ENCODE measurements at places on chromosomes 12 and 14.
A peak's percentile ranks its signal among the peaks of the same experiment; 100 is the strongest.

DNA sequence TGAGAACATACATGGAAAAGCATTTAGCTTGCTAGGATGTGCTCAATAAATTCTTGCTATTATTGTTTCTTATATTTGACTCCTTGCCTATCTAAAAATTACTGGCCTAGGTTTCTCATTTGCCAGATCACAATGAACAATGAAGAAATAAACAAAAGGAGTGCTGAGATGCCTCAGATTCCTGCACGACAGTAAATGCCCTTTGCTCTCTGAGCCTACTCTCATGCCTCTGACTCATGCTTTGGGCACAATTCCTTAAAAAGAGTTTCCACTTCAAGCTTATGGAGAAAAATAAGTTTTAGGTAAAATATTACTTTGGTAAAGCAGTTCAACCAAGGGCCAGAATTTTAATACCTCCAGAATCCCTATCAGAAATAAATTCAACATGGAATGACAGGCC lies 30.9 kb downstream of the GRIN2B start:
- DNase-seq = no peak

DNA sequence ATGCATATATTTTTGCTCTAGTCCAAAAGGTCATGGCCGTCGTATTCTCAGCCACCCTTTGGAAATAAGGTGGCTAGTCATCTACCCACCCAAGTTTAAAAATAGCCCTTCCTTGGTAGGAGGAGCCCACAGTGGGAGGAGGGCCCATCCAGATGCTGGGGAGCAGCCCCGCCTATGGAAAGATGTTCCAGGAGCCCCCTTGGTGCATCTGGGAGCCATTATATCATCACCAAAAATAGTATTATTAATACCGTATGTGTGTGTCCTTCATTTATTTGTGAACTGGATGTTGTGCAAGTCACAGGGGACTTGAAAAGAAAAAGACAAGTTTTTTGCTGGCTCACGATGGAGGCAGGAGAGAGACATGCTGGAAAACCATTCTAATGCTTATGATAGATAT lies 34.0 kb downstream of the EMP1 start:
- no peak for DNase-seq

DNA sequence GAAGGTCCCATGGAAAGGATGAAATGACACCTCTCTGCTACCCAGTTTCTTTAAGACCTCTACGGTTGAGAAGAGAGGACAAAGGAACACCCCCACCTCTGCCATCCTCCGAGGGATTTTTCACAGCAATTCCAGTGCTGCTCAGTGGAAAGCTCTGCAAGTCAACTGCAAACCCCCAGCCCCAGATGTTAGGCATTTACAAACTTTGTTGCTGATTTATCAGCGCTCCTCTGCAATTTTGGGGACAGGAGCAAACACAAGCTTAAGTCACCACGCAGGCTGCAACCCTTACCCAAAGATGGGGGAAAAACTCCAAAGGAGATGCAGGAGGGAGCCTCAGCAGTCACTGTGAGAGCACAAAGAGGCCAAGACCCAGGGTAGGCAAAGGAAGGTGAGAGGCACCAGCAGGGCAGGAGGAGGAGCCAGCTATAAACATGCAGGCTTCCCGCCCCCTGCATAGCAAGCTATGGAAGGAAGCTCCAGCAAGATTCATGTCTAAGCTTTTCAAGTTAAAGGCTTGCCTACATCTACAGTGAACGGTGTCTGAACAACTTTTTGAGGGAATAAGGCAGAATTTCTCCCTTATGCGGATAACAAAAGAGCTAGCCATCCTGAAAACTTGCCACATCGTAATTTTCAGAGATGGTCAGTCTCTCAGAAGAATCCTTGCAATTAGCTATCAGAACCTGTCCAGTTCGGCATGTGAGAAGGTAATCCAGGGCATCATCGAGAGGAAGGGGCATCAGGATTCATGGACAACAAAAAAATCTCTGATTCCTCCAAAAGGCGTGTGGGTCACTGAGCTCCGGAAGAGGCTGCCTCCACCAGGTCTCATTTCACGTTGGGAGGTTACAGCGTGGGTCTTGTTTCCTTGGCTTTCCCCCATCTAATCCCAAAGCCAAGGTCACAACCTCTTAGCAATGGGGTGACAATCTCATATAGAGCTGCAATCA lies 3.9 kb downstream of the CTDSP2 start:
- no peak for DNase-seq

- no peak for DNase-seq
Measured at GRCh38 chr12:52156311-52156710, 35.5 kb downstream of the KRT80 start.

DNA sequence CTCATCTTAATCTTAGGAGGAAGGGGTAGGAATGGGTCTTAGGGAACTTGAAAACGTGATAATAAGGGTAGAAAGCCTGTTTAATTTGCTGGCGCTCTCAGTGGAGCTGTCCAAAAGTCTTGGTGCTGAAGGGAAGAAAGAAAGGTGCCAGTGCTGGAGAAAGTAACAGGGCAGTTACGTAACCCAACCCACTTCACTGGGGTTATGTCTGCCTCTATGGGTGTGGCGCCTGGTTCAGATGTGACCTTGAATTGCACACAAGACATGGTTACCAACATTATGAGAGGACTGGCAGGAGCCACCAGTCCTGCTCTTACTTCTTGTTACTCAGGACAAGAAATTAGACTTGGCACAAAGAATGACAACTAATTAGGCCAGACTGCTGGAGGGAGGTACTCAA lies 18.6 kb upstream of the GPATCH2L start:
- no peak for DNase-seq

DNA sequence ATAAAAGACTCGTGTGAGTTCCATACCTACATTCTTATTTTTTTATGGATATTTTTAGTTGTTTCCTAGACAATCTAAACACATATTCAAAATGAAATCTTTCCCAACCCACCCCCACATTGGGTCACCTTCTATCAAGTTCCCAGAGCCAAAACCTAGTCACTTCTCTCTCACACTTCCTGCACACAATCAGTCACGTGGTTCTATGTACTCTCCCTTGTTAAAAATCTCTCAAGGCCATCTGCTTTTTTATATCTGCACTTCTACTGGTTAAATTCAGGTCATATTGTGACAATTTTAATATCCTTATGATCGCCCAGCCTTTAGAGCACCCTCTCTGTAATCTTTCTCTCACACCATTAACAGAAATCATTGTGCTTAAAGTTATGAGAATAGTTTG lies 175.0 kb upstream of the SYT10 start:
- DNase-seq = no peak

- DNase-seq = no peak
Measured at GRCh38 chr12:2095878-2096277, 43.1 kb downstream of the CACNA1C start.

GRCh38 chr12:55972911-55973598 lies 823 bp upstream of the RAB5B start:
- no peak for DNase-seq

DNA sequence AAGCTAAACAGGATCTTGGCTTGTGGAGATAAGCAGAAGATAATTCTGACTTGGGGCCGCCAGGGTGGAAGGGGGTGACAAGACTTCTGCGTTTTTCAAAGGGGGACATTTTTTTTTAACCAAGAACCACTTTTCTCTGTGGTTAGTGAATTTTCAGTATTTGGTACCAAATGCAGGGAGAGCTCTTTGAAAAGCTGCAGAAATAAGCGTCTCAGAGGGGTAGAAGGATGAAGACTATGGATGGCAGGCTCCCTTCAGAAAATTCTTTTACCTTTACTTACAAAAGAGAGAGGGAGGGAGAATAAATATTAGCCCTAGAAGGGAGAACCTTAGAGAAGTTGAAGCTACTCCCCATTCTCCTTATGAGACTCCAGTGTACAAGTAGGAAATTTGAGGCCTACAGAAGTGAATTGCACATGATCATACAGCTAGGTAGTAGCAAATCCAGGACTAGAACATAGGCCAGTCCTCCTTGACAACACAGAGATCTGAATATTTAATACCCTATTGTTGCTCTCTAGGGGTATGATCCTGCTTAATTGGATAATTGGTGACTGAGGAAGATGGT lies 840 bp downstream of the MRPL52 start:
- DNase-seq = no peak

- no peak for DNase-seq
Measured at GRCh38 chr12:104588921-104589590, 132.3 kb downstream of the CHST11 start.

DNA sequence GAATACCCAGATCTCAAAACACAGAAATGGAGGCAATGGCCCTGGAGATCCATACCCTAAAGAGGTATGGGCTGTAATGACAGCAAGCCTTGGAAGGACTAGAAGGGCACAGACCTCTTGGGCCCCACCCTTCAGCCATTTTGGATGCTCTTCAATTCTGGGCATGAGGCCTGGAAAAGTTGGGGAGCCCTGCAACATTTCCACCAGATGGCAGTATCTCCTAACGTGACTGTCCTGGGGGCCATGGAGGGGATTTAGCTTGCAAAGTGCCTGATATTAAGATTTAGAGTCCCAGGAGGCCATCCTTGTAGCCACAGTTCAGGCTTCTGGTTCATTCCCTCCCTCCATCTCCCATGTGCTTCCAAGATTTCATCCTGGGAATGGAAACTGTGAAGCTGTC lies 30.2 kb downstream of the KCNA5 start:
- no peak for DNase-seq

GRCh38 chr14:101775826-101776225 lies 14.3 kb downstream of the PPP2R5C start:
- DNase-seq = no peak

DNA sequence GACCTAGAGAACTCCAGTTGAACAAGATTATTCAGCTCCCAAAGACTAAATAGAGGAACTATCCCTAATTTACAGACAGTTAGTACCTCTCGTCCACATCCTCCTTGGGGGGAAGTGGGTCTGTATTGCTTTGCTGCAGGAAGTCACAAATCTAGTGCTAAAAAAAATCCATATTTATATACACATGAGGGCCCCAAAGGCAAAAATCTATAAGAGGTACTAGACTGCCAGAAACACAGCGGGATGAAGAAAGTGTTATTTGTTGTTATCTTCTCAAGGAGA lies 190.1 kb downstream of the TTC8 start:
- DNase-seq = no peak

GRCh38 chr12:110270125-110270962 lies 10.7 kb upstream of the ATP2A2 start:
- DNase-seq = peak; percentile 42

GRCh38 chr14:63770187-63770807 lies 42.4 kb upstream of the SGPP1 start:
- DNase-seq = peak; percentile 16

- DNase-seq = no peak
Measured at GRCh38 chr14:97747316-97747715, 950.1 kb downstream of the VRK1 start.

DNA sequence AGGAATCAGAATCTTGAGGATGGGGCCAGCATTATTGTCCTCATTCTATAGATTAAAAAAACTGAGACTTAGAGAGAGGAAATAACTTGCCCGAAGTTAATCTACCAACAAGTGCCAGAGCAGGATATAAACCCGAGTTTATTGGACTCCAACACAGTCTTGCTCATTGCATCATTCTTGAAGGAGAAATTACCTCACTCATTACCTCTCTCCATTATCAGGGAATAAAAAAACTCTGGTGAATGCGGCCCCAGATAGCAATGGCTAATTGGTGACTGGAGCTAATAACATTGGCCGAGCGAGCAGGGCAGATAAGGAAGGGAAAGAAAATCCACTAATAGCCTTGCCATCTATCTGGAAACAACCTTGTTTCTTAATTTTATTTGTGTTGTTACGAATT lies 24.7 kb upstream of the TMED10 start:
- DNase-seq = no peak

GRCh38 chr14:100528962-100529560 lies 58.2 kb downstream of the BEGAIN start:
- no peak for DNase-seq

- no peak for DNase-seq
Measured at GRCh38 chr14:98146416-98146815, 1125.6 kb downstream of the BCL11B start.

- no peak for DNase-seq
Measured at GRCh38 chr12:77153706-77154105, 88.3 kb upstream of the E2F7 start.

- no peak for DNase-seq
Measured at GRCh38 chr14:28635387-28635786, 131.2 kb upstream of the FOXG1 start.

GRCh38 chr14:76958020-76958979 lies 70.2 kb downstream of the IRF2BPL start:
- no peak for DNase-seq

DNA sequence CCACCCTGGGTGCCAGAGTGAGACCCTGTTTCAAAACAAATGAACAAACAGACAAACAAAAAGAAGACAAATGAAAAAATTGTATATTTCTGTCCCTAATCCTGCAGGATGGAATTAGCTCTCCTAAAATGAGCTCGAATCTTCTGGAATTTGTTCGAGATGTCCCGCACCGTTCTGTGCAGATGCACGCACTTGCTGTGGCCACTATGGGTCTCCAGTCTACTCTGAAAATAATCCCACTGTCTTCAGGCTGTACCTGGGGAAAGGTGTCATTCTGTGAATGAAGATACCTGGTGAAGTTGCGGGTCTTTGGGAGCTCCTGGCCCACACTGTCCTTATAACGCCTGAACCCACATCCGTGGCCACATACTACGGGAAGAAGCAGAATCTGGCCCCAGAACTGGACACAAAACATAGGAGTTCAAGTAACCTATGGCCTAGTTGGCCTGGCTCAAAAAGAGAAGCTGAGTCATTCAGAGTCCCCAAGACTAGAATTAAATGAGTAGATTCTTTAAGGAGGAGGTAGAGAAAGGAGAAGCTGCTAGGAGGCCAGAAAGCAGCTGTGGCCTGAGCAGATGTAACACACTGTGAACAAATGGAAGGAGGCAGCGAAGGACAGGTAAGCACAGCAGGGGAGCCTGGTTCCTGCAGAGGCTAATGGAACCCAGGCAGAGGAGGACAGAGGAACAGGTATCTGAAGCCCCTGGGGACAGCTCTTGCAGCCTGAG lies 108.6 kb downstream of the FOXN3 start:
- no peak for DNase-seq

GRCh38 chr12:95884998-95885397 lies 26.2 kb downstream of the SNRPF start:
- no peak for DNase-seq

DNA sequence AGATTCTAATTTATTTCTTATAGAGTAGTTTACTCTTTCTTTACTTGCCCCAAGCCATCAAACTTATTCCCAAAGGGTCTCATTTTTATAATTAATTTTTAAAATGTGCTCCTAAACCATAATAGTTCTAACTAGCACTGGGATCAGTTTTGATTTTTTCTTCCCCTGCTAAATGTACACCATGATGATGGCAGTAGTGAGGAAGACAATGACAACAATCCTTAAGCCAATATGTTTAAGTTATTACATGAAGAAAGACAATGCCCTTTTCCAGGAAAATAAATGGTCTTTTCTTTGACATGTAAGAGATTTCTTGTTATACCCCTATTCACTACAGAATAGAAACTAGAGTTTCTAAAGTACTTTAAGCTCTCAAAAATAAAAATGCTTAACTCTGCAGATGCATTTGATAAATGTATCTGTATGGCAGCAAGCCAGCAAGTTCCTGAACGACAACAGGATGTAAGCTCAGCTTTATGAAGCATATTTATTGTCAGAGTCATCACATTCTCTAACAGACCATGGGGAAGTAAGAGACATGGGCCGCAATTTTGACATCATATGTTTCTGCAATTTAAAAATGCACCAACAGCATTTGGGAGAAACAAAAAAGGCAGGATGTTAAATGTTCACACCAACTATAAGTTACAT lies 36.0 kb upstream of the SNX6 start:
- DNase-seq = peak; percentile 80

GRCh38 chr12:68699486-68699885 lies 12.7 kb downstream of the NUP107 start:
- no peak for DNase-seq
